KG1 (cell line): ENCODE measurements at places on chromosomes 7 and 10.

DNA sequence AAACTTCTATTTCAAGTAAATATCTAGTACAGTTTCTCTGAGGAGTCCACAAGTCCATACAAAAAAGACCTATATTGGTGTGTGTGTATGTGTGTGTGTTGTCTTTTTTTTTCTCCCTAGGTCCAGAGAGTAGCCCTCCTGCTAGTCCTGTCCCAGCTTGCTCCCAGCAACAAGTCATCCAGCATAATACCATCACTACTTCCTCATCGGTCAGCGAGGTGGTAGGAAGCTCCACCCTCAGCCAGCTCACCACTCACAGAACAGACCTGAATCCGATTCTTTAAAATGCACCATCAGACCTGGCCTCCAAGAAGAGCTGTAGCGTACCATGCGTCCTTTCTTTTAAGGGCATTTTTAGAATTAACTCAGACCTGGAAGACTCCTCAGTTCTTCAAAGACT, 139.1 kb downstream of the TRIL start:
- DNase-seq = no peak

GRCh38 chr10:91975438-91975837, 51.9 kb downstream of the BTAF1 start:
- no peak for DNase-seq

DNA sequence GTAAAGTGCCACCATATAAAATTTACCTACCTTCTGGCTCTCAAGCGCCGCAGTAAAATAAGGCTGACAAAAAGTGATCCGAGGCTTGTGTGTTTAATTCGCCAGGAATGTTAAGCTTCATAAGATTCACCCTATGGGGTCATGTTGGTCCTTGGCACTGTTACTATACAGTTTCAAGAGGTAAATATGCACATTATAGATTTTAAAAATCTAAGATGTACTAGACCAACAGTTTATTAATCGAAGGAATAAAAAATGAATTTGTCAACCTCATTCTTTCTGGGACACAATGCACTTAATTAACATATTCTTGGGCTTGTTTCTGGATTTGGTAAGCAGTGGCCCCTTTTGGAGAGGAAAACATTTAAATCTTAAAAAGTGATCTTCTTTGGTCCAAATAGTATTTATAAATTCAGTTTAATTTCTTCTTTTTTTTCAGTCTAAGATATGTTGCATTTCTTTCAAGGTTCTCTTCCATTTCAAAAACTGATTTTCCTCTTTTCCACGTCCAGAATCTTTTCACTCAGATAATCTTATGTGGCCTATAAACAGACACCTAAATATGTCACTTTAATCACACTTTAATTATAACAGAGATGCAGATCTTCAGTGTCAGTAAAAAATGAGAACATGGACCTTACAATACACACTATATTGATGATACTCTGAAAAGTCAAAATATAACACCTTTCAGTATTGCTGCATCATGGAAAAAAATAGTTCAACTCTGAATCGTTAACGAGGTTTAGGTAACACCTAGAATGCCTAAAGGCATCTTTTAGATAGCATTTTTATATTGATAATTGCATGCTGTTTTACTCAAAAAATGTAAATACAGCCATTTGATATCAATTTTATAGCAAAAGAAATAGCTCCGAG, 3.8 kb upstream of the SKIDA1 start:
- DNase-seq = peak; percentile 16

- no peak for DNase-seq
Measured at GRCh38 chr7:28792858-28793257, 165.3 kb downstream of the TRIL start.

DNA sequence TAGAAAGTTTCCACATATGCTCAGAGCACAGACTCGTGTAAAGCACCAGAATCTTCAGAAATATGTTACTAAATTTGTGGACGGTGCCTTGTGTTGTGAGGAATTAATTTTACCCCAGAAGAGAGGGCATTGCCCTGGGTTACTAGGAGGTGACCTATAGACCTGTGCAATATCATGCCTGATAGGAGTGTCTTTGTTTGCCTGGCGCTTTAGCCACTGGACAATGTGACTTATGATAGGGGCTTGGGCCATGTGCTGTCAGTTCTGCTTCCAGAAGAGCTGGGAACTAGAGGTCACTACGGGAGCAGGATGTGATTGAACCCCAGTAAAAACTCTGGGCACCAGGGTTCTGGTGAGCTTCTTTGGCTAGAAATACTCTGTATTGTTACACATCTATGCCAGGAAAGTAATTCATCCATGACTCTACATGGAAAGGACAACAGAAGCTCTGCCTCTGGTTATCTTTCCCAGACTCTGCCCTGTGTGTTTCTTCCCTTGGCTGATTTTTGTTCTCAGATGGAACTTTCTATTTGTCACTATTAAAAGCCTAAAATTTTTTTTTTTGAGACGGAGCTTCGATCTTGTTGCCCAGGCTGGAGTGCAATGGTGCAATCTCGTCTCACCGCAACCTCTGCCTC, 75.5 kb downstream of the SIRT1 start:
- DNase-seq = no peak

DNA sequence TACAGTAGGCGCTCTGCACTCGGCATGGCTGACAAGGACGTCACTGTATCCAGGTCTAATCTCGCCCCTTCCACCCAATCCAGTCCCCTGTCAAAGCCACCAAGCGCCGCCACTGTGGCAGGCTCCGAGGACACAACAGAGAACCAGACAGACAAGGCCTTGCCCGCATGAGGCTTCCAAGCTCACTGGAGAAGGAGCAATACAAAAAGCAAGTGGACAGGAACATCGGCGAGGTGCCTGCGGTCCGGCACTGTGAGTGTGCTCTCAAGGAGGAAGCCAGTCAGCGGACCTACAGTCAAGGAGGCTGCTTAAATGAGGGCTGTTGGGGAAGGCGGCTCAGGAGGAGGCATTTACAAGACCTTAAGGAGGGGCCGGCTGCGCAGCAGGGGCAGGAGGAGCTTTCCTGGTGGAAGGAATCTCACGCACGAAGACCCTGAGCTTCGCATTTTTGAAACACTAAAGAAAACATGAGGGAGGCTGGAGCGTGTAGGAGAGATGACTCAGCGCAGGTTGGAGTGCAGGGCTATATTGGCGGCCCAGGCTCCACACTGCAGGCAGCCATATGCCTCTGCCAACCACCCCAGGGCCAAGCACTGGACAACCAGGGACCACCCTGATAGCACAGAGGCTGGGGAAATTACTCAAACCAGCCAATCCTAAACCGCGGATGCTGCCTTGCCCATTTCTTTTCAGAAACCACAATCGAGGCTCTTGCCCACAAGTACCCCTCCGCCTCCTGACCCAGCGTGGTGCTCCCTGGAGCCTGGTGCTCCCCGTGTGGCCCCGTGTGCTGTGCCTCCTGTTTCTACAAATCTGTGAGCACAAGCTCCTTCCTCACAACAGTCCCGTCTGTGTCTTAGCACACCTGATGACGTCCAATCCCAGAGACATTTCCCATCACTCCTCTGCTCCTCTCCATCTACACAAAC, 28.9 kb downstream of the GNA12 start:
- no peak for DNase-seq

GRCh38 chr10:21388589-21388988, 136.9 kb downstream of the SKIDA1 start:
- no peak for DNase-seq

DNA sequence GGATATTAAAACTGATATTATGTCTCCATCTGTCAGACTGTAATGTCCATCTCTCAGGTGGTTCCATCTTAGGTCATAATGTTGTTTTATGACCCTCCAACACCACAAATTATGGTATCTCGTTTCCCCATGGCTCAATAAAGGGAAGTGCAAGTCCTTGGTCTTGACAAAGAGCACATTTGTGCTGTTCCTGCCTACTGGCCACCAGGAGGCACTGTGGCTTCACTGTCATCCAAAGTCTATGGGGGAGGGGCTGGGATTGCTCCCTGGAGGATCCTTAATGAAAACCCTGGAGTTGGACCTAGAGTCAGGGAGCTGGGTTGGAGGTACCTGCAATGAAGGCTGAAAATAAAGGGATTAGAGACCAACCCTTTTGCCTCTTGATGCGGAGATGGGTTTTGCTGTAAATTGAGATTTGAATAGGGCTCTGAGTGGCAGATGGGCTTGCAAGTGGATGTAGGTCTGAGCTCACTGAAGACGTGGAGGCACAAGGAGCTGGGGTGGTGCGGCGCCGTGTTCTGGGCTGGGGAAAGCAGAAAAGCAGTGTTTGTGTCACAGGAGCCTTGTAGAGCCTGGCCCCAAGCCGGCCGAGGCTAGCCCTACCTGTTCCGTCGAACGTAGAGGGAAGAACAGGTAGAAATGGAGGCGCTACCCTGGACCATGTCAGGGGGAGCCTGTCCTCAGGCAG, 180.5 kb upstream of the PRSS58 start:
- no peak for DNase-seq

DNA sequence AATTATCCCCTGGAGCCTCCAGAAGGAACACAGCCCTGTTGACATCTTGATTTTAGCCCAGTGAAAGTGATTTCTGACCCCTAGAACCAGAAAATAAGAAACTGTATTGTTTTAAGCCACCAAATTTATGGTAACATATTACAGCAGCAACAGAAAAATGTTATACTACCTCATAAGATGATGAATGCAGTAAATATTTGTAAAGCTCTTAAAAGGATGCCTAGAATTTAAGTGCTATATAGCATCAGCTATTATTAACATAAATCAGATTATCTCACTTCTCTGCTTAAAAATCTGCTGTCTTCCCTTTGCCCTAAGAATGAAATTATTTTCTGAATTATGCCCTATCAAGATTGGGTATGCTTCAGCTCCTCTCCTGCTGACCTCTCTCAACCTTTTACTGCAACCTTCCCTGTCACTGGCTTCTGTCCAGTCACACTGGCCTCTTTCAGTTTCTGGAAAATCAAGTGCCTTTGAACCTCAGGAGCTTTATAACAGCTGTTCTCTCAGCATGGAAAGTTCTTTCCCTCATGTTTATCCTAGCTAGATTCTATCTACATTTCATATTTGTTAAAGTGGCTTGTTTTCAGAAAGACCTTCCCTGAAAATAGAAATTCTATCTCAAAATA, 78.9 kb downstream of the GPR37 start:
- DNase-seq = no peak

GRCh38 chr10:18079665-18080295, 60.4 kb upstream of the CACNB2 start:
- no peak for DNase-seq

GRCh38 chr7:29189743-29190201, 4.8 kb upstream of the CHN2 start:
- no peak for DNase-seq

DNA sequence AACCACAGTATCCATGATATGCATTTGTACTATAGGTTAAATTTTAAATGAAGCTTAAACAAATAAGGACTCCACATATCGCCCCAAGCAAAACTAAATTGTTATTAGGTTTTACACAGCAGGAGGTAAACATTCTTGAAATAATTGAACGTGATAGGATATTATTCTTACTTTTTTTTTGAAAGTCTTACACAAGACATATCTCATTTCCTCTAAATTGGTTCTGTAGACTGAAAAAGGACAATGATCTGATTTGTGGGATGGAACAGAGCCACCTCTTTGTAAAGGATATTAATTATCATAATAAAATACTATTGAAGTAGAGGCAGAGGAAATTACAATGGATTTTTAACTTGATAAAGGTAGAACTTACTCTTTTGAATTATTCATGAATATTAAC, 155.1 kb upstream of the SEMA3D start:
- no peak for DNase-seq

DNA sequence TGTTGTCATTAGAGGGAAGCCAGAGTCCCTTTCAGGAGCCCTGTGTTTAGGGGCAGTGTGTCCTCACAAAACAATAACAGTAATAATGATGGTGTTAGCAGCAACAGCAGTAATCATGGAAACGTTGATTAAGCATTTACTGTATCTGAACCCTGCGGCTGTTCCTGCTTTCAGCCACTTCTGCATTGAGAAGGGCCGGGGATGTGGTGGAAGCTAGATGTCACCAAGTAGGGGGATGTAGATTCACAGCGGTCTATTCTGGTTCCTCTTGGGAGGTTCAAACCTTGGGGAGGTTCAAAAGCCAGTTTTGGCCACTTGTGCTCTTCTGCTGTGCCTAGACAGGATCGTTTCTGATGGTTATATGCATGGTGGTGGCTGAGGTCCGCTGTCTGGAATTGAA, 44.8 kb downstream of the PRPF18 start:
- no peak for DNase-seq

DNA sequence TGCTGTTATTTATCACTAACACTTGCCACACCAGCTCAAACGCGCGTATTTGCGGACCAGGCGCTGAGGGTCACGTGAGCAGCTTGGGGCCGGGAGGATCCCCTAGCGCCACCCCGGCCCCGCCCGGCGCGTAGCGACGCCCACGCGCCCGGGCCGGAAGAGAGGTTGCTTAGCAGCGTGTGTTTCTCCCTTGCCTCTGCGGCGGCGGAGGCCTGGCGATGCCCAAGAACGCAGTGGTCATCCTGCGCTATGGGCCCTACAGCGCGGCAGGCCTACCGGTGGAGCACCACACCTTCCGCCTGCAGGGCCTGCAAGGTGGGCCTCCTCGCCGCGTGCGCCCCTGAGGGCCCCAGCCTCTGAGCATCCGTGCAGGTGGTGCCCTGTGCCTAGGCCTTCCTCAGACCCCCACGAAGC, at the start of gene C10orf53:
C10orf53 (plus strand) TSS at position 172 of the 414 bp plus-strand sequence; CDS start at position 219, 47 bp downstream.
- no peak for DNase-seq
